ENCODE measurements at places on chromosomes 3 and 15.

- DNase-seq = no peak
Observed at GRCh38 chr15:99965376-99965775, 232.1 kb upstream of the LYSMD4 start.

GRCh38 chr15:101372149-101372577, 77.1 kb upstream of the SNRPA1 start:
- no peak for DNase-seq

GRCh38 chr3:152155246-152156020, 113.3 kb upstream of the MBNL1 start:
- no peak for DNase-seq

GRCh38 chr15:62561571-62561970, 396.5 kb upstream of the C2CD4B start:
- no peak for DNase-seq

- no peak for DNase-seq
Observed at GRCh38 chr3:127106456-127106855, 86.5 kb upstream of the PRR23E start.

GRCh38 chr15:66298803-66299251, 5.5 kb downstream of the DIS3L start:
- DNase-seq = no peak

GRCh38 chr15:35671197-35671596, 125.2 kb upstream of the DPH6 start:
- no peak for DNase-seq

GRCh38 chr3:49004352-49005302, 2.6 kb upstream of the WDR6 start:
- DNase-seq = no peak

All from ACHN (cell line).